Stimulated activated CD8-positive, alpha-beta memory T cell treated with anti-CD3 and anti-CD28 coated beads, Interleukin-12 subunit alpha, Interleukin-12 subunit beta, amount 100 ng/mL, for 4 hours (primary cell): ENCODE measurements at places on chromosomes 4 and X.

- no peak for DNase-seq
Measured at GRCh38 chr4:33724685-33725084, 2519.6 kb downstream of the ARAP2 start.

DNA sequence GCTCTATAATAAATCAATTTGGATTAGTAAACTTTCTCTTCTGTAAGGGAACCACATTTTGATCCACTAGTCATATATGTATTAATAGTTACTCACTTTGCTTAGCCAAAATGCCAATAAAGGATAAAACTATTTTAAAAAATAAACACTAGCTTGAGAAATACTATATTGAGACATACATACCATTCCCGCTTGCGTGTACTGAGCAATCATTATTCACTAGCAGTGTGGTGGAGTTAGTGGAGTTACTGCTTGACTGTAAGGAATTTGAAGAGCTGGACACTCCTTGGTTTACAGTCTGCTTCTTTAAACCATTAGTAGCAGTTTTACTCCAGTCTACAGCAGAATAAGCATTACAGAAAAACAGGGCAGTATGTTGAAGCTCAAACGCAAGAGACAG lies 10.8 kb upstream of the PHKA2 start:
- DNase-seq: no peak

DNA sequence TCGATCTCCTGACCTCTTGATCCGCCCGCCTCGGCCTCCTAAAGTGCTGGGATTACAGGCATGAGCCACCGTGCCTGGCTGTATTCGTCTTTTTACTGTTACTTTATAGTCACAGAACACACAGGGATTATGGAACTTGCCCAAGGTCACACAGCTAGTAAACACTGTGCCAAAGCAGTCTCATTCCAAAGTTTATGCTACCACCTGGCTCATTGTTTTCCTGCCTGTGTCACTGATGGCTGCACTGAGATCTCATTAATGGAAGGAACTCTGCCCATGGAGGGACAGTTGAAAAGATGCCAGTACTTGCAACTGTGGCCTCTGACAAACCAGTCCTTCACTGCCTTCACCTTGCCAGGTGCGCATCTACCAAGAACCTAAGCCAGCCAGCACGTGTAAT lies 517.7 kb downstream of the BCOR start:
- no peak for DNase-seq

DNA sequence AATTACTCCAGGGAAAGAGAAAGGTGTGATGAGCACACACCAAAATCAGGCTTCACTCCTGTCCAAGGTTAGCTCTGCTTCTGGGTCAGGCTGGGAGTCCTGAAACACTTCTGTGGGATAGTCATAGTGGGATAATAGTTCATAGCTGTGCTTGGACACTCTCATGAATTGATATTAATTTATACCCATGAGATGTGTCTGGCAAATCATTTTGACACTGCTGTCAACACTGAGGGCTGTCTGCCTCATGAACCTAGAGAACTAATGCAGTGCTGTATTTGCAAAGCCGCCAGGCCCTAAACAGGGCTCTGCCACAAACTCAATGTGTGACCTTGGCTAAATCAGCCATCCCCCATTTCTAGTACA lies 24.5 kb upstream of the PGRMC1 start:
- DNase-seq: no peak

DNA sequence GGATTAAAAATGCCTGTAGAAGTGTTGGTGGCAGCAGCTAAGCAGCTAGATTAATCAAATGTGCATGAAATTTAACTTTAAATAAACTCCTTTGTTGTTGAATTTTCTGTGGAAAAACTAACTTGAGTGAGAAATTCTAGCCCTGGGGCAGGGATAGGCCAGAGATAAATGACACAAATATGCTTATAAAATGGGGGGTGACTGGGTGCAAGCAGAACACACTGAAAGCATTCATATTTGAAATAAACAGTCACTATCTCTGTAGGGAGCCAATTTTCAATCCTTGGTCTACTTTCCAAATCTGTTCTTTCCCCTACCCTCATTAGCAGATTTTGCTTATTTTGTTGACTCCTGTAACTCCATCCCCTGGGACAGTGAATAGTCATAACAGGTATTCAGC lies 47.9 kb downstream of the RBPJ start:
- no peak for DNase-seq

DNA sequence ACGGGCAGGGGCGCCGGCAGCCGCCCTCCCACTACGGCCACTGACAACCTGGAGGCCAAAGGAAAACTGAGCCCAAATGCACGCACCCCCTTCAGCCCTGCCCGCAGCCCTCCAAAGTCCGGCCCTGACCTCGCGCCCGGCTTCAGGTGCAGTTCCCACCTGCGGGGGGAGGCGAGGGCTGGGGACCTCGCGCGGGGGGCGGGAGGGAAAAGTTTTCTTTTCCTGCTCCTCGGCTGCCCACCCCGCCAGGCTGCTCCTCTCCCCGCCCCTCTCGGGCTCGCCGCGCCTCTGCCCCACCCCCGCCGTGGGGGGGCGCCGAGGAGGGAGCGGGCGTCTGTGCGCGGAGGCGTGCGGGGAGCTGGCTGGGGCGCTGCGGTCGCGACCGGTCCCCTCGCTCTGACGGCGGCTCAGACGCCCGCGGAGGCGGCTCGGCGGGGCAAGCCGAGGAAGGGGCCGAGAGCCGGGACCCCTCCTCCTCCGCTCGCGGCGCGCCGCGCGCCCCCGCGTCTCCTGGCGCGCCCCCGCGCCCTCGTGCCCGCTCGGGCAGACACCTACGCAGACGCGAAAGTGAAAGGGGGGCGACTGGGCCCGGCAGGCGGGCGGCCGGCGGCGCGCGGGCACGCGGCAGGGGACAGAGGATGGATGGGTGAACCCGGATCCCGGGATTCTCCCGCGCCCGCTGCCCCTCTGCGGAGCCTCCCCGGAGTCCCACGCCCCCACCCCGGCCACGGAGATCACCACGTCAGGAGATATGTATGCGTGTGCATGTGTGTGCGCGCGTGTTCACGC lies 3.1 kb upstream of the NR3C2 start:
- peak; percentile 72 for DNase-seq

- no peak for DNase-seq
Measured at GRCh38 chr4:154030746-154031145, 241.9 kb upstream of the SFRP2 start.

- no peak for DNase-seq
Measured at GRCh38 chr4:89759426-89759825, 77.5 kb downstream of the SNCA start.

DNA sequence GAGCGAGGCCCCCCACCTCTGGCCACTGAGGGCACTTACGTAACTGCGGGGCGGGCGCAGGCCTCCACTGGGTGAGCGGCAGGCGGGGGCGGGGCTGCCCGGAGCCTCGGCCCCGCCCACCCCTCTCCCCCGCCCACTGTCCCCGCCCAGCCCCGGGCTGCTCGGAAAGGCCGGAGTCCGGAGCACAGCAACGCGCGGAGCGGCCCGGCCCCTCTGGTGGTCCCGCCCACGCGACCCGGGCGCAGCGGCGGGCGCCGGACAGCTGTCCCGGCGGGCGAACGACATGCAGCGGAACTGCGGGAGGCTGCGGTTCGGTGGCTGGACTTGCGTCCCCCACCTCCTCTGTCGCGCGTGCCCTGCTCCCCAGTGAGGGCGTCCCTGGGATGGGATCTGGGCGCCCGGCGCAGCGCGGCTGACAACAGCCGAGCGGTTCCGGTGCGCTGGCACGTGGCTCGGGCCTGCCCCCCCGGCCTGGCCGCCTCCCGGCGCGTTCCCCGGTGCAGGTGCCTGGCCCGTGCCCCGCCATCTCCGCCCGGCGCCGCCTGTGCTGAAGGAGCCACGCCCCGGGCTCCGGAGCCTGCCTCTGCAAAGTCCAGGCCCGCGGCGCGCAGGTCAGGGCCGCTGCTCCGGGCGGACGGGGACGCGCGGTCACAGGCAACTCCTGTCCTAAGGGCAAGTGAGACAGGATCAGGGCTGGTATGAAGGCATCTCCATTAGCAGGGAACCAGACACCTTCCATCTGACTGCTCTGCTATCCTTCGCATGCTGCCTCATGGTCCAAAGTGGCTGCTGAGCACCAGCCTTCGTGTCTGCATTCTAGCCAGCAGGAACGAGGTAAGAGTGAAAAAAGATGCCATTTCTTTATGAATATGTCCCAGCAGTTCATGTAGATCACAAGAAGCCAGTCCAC lies 21.8 kb upstream of the JAKMIP1 start:
- peak; percentile 10 for DNase-seq

DNA sequence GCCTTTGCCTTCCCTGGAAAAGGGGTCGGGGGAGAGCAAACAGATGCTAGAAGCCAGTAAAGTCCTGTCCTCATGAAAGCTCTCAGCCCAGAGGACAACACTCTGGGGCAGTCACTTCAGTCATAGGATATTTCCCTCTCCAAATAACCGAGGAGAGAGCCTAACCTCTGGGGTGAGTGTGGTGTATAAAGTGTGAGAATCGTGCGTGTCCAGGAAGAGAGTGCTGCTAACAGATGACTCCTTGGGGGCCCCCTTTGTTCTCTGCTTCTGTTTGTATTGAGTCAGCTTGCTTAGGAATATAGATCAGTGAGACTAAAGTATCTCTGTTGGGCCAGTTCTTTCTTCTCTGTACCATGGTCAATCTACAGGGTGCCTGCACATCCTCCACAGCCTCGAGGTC lies 247.2 kb downstream of the PALLD start:
- DNase-seq: no peak

- DNase-seq: no peak
Measured at GRCh38 chr4:146134761-146135445, 40.6 kb upstream of the LSM6 start.

- no peak for DNase-seq
Measured at GRCh38 chr4:159608436-159608835, 505.6 kb downstream of the RAPGEF2 start.

- no peak for DNase-seq
Measured at GRCh38 chr4:88211473-88212252, 53.2 kb upstream of the ABCG2 start.

- DNase-seq: no peak
Measured at GRCh38 chrX:98409867-98410266, 1526.2 kb downstream of the RPA4 start.

- no peak for DNase-seq
Measured at GRCh38 chr4:20181926-20182325, 69.8 kb upstream of the SLIT2 start.

- no peak for DNase-seq
Measured at GRCh38 chr4:124277691-124278090, 434.8 kb downstream of the ANKRD50 start.

DNA sequence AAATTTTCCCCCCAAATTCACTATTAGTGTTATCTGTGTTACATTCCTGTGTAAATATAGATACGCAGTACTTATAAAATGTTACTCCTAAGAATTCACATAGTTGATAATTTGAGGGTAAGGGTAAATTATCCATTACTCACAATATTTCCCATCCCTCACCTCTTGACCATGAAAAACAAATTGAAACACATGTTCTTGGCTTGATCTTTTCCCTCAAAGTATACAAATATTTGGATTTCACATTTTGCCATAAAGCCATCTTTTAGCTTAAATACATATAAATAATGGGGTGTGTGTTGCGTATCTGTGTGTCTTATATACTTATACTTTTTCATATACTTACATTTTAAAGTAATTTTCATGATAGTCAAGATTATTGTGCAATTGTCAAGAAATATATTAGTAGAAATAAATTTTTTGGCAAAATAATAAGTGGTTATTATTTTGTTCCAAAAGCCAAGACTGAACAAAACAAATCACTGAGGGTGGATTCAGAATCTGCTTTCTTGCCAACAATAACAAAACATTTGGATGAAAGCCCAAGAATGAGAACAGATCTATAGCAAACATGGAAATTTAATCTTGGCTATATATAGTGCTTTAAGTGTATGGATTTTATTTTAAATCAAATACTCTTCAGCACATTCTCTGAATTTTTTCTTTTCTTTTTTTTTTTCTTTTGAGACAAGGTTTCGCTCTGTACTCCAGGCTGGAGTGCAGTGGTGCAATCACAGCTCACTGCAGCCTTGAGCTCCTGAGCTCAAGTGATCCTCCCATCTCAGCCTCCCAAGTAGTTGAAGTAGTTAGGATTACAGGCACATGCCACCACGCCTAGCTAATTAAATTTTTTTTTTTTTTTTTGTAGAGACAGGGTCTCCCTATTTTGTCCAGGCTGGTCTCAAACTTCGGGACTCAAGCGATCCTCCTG lies 48.5 kb upstream of the PRSS48 start:
- DNase-seq: no peak

- no peak for DNase-seq
Measured at GRCh38 chrX:143988356-143988755, 104.5 kb downstream of the UBE2NL start.

DNA sequence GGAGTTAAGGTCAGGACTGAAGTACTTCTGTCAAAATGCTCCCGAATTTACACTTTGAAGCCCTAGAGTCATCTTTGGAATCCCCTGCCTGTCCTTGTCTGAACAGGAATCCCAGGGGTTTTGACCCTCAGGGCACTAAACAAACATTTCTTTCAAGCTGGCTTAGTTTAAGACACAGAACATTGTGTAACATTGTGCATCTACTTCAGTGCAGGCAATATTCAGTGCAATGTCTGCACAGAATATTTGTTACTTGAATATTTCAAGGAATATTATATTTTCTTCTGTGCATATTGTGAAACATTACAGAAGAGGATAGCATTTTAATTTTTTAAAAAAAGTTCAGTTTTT lies 763.4 kb downstream of the PCDH18 start:
- DNase-seq: no peak

DNA sequence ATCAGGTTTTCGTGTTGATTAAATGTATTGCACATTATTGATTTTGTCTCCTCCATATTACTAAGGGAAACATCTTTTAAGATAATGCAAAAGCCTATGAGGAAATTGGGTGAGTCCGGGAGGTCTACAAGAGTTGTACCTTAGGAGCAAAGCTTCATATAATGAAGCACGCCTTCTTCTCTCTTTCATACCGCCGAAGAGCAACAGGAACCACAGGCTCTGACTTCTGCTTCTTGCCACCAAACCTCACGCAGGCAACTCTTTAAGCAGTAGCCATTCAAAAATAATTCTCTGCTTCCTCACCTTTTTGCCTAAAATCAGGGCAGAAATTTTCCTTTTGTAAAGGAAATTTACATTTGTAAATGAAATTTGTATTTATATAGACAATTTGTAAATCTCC lies 139.6 kb downstream of the SPRY1 start:
- DNase-seq: no peak

GRCh38 chrX:22043872-22044271 lies 11.7 kb downstream of the PHEX start:
- DNase-seq: no peak

- DNase-seq: no peak
Measured at GRCh38 chr4:83110970-83111750, 3.4 kb downstream of the PLAC8 start.

- no peak for DNase-seq
Measured at GRCh38 chr4:27005501-27005900, 144.9 kb downstream of the STIM2 start.

DNA sequence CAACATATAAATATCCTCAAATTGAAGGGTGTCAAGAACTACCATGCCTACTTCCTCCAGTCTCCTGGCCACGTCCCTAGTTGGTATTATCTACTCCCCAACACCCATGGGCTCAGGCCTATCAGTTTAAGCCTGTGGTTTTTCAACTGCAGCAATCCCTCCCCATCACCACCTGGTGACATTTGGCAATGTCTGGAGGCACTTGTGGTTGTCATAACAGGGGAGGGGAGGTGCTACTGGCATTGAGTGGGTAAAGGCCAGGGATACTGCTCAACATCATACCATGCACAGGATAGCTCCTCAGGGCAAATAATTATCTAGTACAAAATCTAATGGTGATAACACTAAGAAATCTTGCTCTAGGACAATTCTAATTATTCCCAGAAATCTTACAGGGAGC lies 95.3 kb downstream of the COMMD8 start:
- DNase-seq: no peak
